ENCODE measurements at places on chromosomes 1 and 21.

- no peak for DNase-seq
Measured at GRCh38 chr1:172410027-172410426, 10.5 kb upstream of the C1orf105 start.

- DNase-seq: no peak
Measured at GRCh38 chr1:6686294-6686693, 15.3 kb downstream of the DNAJC11 start.

DNA sequence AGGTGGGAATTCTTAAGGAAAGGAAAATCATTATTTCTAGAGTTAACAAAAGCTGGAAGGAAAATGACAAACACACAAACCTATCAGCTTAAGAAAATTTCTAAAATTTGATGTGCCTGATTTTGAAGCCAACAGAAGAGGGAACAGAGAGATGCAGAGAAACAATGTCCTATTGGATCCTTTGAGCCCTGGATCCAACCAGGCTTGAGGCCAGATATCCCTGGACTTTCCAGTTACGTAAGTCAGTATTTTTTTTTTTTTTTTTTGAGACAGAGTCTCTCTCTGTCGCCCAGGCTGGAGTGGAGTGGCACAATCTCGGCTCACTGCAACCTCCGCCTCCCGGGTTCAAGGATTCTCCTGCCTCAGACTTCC lies 648.9 kb downstream of the KIF26B start:
- DNase-seq: no peak

DNA sequence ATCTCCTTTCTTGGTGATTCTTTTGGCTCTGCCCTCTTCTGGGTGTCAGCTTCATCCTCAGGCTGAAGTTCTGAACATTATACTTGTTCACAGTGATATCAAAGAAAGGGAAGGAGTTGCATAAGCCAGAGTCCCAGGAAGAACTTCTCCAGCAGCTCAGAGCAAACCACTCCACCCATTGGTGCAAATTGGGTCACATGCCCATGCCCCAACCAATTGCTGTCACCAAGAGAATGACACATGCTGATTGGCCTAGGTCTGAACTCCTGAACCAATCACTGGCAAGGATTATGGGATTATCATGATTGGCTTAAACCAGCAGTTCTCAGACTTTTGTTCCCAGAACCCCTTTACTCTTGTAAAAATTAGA lies 256.5 kb upstream of the TMEM51 start:
- DNase-seq: no peak

GRCh38 chr1:16077406-16078245 lies 4.2 kb upstream of the FAM131C start:
- DNase-seq: no peak

DNA sequence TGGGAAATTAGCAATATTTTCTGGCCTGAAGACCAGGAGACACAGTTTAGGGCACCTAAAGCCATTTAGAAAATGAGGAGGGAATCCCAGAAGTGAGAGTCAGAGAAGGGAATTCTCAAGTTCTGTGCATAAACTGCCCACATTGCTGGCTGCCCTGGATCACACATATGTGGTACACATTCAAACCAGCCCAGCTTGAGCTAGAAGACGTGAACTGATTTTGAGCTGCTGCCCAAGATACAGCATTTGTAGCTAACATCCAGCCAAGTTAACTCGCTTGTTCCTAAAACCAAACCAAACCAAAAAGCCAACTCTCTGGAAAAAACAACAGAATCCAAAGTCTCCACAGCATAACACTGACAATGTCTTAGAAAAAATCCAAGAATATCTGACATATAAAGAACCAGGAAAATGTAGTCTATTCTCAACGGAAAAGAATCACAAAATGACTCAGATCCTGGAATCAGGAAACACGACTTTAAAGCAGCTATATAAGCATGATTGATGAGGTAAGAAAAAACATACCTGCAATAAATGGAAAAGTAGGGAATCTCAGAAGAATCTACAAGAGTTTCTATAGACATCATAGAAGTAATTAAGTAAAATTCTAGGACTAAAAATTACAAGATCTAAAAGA lies 18.2 kb upstream of the QSOX1 start:
- DNase-seq: no peak

GRCh38 chr1:53176452-53177208 lies 20.0 kb upstream of the CPT2 start:
- DNase-seq: no peak

- no peak for DNase-seq
Measured at GRCh38 chr1:12620488-12620865, 2.5 kb upstream of the DHRS3 start.

GRCh38 chr21:31366825-31367224 lies 22.8 kb upstream of the TIAM1 start:
- DNase-seq: no peak

GRCh38 chr1:85148524-85149250 lies 52.1 kb downstream of the SYDE2 start:
- no peak for DNase-seq

GRCh38 chr1:204377800-204378668 lies 18.3 kb upstream of the PLEKHA6 start:
- no peak for DNase-seq

- no peak for DNase-seq
Measured at GRCh38 chr21:25584833-25585676, 22.2 kb downstream of the MRPL39 start.

DNA sequence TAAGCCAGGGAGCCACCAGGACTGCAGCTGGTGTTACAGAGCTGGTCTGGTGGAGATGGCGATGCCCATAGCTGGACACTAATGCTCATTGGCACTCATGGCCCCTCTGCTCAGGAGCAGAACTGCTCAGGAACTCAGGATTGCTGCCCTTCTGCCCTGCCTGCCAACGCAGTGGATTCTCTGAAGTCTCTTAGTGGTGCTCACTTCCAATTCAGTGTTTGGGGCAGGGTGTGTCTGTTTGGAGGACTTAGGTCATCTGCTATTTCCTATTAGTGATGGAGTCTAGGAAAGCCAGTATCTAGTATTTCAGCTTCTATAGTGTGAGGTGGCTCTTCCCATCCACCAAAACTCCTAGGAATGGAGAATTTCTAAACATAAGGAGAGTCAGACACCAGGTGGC lies 29.1 kb downstream of the S100A10 start:
- no peak for DNase-seq

DNA sequence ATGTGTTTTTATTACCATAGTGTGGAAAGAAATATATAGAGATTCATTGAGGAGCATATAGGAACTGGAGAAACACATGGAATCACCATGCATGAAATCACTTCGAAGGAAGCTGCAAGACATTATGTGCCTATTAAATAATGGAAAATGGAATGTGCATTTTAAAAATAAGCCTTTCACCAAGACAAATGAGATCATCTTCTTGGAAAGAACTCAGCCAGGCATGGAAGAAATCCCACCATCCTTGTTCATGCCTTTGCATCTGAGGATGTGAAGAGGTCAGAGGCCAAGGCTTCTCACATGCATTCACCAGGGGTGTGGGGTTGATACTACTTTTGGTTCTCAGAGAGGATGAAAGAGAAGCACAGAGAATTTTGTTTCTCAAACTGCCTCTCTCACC lies 50.0 kb downstream of the C1orf198 start:
- DNase-seq: no peak

DNA sequence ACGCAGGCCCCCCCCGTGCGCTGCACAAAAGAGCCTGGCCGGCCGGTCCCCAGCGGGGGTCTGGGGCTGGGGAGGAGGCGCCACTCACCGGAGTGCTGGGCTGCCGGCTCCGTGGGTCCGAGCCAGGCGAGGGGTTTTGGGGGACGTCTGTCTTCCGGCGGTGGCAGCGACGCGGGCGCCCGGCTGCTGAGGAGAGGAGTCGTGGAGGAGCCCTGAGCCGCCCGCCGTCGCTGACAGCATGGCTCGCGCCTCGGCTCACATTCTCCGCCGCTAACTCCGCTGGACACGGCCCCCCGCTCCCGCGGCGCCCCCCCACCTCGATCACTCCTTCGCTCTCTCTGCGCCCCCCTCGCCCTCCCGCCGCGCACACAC lies 649 bp downstream of the AHDC1 start:
- no peak for DNase-seq

GRCh38 chr1:31703431-31704270 lies at the start of gene COL16A1:
TSS of gene COL16A1 (minus strand) at chr1:31704017. CDS start at chr1:31702193, 1,824 bp downstream.
- DNase-seq: peak; percentile 28

DNA sequence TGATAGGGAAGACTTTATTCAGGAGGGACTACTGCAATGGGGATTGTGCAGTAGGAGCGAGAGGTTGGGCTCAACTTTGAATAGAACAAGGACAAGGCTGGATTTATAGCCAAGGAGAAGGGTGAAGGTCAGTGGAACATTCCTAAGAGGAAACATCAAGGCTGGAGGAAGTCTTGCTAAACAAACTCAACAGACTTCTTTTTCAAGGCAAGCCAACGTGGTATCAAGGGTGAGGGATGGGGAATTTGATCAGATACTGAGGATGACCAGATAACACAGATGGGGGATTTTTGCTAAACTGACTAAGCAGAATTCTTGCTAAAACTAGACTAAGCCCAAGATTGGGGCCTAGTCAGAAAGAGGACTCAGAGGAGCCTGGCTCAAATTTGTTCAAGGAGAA lies 107.3 kb downstream of the DUSP10 start:
- DNase-seq: no peak

DNA sequence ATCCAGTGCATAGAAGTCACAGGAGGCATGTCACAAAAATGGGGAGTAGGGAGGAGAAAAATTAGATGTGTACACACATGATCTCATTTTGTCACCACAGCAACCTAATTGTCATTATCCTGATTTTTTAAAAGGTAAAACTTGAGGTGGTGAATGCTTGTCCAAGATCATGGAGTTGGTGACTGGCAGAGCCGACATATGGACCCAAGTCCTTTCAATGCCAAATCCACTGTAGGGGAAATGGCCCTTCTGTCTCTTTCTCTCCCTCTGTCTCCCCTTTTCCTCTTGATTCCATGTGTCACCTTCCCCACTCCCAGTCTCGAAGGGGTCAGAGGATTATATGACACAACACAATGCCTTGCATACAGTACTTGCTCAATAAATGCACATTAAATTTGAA lies 65.7 kb upstream of the JUN start:
- no peak for DNase-seq

- DNase-seq: no peak
Measured at GRCh38 chr1:159974350-159974965, 20.4 kb upstream of the SLAMF9 start.

GRCh38 chr21:46515109-46515508 lies 56.4 kb downstream of the DIP2A start:
- no peak for DNase-seq

- DNase-seq: no peak
Measured at GRCh38 chr1:91498498-91499245, 2.0 kb upstream of the CDC7 start.

DNA sequence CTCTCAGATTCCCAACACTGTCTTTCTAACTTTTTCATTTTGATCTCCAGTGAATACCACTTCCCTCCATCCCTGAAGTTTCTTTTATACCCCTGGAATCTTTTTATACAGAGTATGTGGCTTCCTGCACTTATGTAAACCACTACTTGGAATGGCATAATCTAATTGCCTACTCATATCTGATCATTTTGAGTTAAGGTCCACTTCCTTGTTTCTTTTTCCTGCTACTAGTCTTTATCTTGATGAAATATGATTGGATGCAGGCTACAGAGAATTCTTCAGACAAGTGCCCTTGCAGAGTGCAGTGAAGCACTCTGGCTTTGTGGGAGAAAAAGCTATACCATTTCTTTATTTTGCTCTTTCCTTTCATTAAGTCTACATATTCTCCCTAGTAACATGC lies 325.3 kb upstream of the ADAMTS5 start:
- no peak for DNase-seq

DNA sequence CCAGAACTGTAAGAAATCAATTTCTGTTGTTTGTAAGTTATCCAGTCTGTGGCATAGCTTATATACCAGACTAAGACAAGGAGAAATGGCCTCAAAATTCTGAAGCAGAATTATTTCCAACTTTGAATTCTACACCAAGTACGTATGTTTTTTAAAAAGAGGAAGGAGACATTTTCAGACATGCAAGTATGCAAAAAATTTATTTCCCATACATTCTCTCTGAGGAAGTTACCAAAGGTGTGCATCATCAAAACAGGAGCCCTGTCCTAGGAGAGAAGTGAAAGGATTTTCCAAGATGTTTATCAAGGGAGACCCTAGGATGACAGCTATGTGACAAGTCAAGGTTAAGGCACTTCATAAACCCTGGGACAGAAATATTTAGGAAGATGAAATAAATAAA lies 49.3 kb upstream of the RABGAP1L start:
- no peak for DNase-seq

DNA sequence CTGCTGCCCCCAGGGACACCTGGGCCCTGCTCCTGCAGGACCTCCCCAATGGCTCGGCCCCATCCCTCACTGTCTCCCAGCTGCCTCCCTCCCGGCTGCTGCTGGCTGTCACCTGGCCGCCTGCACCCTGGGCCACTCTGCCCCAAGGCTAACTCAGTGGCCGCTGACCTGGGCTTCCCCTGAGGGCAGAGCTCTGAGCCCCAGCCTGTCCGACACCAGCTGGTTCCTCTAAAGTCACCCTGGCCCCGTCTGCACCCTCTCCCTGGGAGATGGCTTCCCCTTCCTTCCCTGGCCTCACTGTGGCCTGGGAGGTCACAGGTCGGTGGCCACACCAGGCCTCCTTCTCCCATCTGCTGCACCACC lies 15.0 kb downstream of the ITGB2 start:
- no peak for DNase-seq

GRCh38 chr1:165330483-165330882 lies 26.0 kb downstream of the LMX1A start:
- no peak for DNase-seq

- DNase-seq: no peak
Measured at GRCh38 chr1:198391393-198392020, 149.0 kb downstream of the ATP6V1G3 start.

- no peak for DNase-seq
Measured at GRCh38 chr1:3940754-3941345, 40.8 kb upstream of the C1orf174 start.

- DNase-seq: no peak
Measured at GRCh38 chr1:3038571-3039181, 17.4 kb downstream of the ACTRT2 start.

GRCh38 chr1:41387667-41388091 lies 26.4 kb downstream of the FOXO6 start:
- peak; percentile 72 for DNase-seq

- DNase-seq: no peak
Measured at GRCh38 chr1:246113555-246114095, 393.5 kb downstream of the SMYD3 start.

DNA sequence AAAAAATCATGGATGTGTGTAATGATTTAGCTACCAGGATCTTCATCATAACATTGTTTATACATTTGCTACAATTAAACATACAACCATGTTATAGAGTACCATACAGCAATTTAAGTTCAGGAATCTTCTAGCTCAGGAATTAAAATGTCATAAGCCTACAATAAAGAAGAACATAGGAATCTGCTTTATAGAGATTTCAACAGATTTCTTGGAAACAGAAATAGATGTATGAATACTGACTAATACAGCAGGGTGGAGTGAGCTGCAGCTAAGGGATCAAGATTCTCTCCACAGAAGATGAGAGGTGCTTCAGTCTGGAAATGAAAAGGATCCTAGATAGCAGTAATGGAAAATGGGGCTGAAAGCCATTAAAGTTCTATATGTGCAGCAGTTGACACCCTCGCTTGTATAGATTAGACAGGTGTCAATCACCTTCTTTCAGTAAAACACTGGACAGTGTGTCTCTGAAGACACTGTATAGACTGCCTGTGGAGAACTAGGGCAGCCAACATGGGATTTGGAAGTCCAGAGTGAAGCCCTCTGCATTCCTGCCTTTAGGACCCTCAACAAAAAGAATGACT lies 73.9 kb downstream of the DNTTIP2 start:
- DNase-seq: no peak
